ENCODE measurements at places on chromosomes 2 and 18. TPM values are rescaled to one million over a fixed set of nuclear protein-coding genes. Genes with fewer than 3 reads are reported as not detected.

Gene LHCGR
- polyA plus RNA-seq = 0.54 TPM

Gene FBXO15
- not detected for polyA plus RNA-seq

Gene OR6B2
- polyA plus RNA-seq = not detected

Gene STON1
- polyA plus RNA-seq = 5.5 TPM

Gene CFAP221
- polyA plus RNA-seq = 0.65 TPM

Gene FAM228A
- 0.11 TPM for polyA plus RNA-seq

Gene RAPH1
- polyA plus RNA-seq = 6.6 TPM

Gene GRHL1
- 2.8 TPM for polyA plus RNA-seq

Gene OTOS
- 0.40 TPM for polyA plus RNA-seq

Gene ME2
- polyA plus RNA-seq = 62.8 TPM

Gene MERTK
- 2.4 TPM for polyA plus RNA-seq

Gene HOXD8
- not detected for polyA plus RNA-seq

Gene FOXD4L1
- polyA plus RNA-seq = not detected

Gene RAB6C
- polyA plus RNA-seq = not detected

All from GM23338 (cell line).